Cerebellum (tissue), 4 donors: ENCODE measurements at places on chromosomes 5 and 9.

GRCh38 chr5:142096382-142096781, 12.2 kb upstream of the NDFIP1 start:
- DNase-seq, result no peak

GRCh38 chr9:127537792-127538191, 74.3 kb upstream of the STXBP1 start:
- DNase-seq, result peak; percentile 76

- peak; percentile 76 for DNase-seq
Observed at GRCh38 chr9:98745470-98745869, 36.7 kb upstream of the GABBR2 start.

- no peak for DNase-seq
Observed at GRCh38 chr5:139293202-139293506, 386 bp upstream of the MATR3 start.

DNA sequence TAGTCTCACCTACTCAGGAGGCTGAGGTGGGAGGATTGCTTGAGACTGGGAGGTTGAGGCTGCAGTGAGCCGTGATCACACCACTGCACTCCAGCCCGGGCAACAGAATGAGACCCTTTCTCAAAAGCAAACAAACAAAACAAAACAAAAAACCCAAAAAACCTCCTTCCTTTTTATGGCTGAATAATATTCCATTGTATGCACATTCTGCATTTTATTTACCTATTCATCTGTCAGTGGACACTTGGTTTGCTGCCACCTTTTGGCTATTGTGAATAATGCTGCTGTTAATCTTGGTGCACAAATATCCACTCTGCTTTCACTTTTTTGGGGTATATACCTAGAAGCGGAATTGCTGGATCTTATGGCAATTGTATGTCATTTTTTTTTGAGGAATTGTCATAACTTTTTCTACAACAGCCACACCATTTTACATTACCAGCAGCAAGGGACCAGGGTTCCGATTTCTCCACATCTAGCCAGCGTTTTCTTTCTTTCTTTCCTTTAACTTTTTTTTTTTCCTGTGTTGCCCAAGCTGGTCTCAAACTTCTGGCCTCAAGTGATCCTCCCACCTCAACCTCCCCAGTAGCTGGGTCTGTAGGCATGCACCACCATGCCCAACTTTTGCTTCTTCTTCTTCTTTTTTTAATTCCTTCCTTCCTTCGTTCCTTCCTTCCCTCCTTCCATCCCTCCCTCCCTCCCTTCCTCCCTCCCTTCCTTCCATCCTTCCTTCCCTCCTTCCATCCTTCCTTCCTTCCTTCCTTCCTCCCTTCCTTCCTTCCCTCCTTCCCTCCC, 30.6 kb downstream of the NKX2-5 start:
- DNase-seq, result no peak

GRCh38 chr5:106818552-106818951, 852.2 kb downstream of the EFNA5 start:
- no peak for DNase-seq

DNA sequence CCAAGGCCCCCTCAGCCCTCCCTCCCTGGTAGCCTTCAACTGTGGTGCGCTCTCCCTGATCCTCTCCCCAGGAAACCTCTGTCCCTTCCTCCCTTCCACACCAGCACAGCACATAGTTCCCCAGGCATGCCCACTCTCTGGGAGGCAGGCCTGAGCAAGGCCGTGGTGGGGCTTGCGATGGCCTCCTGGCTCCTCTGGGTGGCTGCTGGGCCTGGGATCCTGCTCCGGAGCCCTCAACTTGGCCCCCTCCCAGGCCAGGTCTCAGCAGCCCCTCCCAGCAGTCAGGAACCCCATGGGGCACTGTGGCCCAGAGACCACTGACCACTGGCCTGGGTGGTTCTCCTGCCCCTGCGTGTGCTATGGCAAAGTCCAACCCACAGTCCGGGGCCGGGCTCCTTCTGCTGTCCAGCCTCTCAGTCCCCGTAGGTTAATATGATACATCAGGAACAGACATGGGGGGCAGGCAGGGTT, 125.8 kb downstream of the ZNF354C start:
- no peak for DNase-seq

DNA sequence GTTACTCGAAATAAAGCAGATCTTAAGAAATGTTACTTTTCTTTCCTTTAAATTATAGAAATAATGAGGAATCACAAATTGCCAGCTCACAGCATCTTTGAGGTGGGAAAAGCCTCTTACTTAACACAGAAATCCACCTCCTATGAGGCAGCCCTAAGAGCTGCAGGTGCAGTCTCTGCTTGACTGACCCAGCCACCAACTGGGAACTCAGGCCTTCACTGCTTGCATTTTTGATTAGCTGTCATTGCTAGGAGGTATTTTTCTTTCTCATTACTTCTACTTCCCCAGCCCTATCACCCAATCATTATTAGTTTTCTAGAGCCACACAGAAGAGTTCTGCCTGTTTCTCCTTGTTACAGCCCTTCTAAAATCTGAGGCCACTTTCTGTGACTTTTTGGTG, 416.5 kb upstream of the KLF4 start:
- DNase-seq, result no peak

DNA sequence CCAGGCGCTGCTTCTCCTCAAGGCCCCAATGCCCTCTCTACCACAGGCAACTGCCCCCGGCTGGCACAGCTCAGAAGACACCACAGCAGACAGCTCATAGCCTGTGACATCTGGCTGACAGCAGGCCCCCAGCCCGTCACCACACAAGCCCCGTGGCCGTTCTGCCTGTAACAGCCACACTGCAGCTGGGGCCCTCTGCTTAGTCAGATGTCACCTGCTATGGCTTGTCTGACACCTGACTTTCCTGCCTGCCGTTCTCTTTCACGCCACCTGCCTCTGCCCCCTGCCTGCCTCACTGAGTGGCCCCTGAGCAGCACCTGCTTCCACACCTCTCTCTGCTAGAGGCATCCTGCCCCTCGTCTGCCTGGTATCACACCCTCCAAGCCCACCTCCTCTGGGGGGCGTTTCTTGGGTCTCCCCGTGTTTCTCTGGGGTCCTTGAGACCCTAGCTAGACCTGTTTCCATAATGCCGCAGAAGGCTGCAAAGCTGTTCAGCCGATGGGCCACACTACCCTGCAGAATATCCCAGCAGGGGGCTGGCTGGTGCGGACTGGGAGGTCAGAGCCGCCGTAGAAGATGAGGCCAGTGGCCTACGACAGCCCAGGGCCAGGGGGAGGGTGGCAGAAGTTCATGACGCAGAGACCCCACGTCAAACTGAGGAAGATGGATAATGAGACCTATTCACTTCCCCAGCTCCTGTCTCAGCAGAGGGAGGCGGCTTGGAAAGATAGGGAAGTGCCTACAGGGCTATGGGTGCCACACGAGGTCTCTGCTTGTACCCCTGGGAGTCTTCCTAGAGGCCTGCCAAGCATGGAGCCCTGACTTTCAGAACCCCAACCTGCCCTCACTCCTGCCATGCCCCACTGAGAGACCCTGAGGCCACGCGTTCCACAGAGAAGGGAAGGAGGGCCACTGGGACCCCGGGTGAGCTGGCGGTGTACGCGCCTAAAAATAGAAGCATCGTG, 95.1 kb downstream of the ZNF354C start:
- no peak for DNase-seq

- no peak for DNase-seq
Observed at GRCh38 chr5:79707535-79707934, 17.9 kb downstream of the CMYA5 start.

DNA sequence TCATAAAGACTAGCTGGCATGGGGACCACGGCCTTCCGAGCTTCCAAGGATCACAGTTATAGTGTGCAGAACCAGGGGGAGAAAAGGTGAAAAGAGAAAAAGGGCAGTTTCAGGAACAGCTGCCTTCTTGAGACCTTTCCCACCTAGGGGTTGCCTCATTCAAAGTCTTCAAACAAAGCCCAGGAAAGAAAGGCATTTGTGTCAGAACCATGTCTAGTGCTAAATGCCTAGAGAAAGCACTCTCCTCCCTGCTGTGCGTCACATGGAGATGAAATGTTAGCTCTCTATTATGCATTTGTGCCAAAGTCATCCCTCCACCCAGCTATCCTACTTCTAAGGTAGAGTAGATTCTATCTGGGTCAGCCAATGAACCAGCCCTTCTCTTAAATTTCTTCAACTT, 1037.3 kb upstream of the WWC1 start:
- DNase-seq, result no peak

DNA sequence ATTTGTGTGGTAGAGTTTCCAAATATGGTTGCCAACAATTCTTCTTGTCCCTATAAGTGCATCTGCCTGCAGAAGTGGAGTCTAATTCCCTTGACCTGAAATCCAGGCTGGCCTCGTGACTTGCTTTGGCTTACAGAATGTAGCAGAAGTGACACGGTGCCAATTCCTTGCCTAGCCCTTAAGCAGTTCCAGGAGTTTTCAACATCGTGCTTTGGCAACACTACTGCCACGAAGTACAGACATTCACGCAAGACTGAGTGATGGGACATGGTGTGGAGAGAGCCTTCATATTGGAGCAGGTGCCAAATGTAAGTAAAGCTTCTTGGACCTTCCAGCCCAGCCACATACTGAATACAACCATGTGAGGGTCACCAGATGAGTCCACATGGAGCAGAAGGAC, 92.9 kb upstream of the NEK6 start:
- DNase-seq, result no peak

DNA sequence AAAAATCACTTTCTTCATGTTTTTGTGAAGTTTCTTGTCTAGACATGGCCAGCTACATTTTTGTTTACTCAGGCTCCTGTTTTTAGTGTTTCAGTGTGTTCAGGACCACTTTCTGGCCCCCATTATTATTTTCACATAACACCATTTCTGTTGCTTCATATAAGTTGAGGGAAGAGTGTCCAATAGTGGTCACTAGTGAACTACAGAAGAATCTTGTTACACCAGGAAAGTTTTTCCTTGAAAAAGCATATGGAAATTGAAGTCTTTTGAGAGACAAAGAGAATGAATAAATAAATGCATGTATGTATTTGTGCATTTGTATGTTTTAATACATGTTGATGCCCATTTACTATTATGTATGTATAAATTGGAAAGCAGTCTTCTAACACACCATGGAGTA, 3.8 kb downstream of the ADAMTSL1 start:
- no peak for DNase-seq

- no peak for DNase-seq
Observed at GRCh38 chr5:39021413-39021812, 52.8 kb downstream of the RICTOR start.

GRCh38 chr5:157865781-157866180, 6.8 kb upstream of the CLINT1 start:
- no peak for DNase-seq

DNA sequence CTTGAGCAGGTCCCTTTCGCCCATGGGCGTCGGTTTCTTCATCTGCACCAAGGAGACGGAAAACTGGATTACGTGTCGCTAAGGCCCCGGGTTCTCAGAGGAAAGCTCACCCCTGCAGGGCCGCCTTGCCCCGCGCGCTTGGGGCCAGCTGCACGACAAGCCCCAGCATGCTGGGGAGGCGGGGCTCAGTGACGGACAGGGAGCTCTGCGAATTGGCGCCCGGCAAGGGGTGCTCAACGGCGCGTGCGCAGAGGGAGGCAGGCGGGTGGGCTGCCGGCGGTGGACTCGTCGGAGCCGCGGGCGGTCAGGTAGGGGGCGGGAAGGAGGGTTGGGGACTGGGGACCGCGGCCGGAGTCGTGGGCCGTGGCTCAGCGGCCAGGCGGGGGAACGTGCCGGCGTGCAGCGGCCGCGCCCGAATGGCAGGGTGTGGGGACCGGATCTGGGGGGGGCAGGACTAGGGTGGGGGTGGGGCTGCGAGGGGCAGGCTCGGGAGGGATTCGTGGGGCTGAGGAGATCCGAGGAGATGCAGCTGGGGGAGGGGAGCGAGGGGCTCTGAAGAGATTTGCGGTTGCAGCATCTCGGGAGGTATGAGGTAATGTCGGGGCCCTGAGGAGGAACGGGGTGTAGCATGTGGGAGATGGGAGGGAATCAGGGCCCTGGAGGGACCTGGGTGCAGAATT, at the start of gene TRIM32:
Gene TRIM32 (plus strand): TSS at position 232 of the 680 bp plus-strand sequence. CDS start 10,438 bp downstream, outside the sequence.
- peak; percentile 94 for DNase-seq

DNA sequence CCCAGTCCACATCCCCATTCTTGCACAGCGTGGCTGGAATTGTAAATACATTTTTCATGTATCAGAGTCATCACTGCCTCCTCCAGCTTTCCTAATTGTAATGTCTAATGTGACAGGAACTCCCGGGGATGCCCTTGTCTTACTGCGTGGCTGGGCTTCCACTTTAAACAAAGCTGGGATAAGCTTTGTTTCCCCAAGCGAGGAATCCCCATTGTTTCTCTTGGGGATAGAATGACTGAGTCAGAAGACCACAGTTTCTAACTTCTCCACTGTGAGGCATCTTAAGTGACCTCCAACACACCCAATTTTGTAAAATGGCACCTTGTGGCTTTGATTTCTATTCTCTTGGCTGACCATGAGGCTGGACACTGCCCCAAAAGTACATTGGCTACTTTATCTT, 22.4 kb downstream of the ARPC5L start:
- no peak for DNase-seq

GRCh38 chr5:151108566-151108965, 27.7 kb upstream of the TNIP1 start:
- no peak for DNase-seq

GRCh38 chr9:71223953-71224538, 102.6 kb upstream of the TRPM3 start:
- DNase-seq, result no peak

GRCh38 chr5:11527652-11528349, 376.4 kb downstream of the CTNND2 start:
- DNase-seq, result no peak

GRCh38 chr5:131952301-131952857, 6.9 kb upstream of the MEIKIN start:
- no peak for DNase-seq

- no peak for DNase-seq
Observed at GRCh38 chr5:137453483-137454080, 45.5 kb downstream of the SPOCK1 start.

DNA sequence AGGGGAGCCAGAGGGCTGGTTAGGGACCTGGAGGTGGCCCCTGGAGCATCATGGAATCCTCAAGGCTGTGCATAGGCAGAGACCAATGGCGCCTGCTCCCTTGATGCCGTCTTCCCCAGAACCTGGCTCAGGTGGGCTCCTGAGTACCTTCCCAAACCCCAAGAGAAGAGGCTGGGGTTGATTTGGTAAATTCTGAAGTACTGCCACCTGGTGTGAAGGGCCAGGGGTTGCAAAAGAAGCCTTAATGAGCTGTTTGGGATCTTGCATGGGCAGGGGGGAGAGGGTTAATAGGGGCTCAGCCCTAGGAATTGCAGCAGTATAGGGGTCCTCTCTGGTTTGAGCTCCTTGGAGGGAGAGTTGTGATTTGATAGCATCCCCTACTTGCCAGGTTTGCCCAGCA, 52.1 kb downstream of the CYSTM1 start:
- DNase-seq, result no peak
